GM10248 (cell line): ENCODE measurements at places on chromosomes 11 and 22.

GRCh38 chr11:31882951-31883392, 71.8 kb upstream of the PAX6 start:
- DNase-seq: no peak

DNA sequence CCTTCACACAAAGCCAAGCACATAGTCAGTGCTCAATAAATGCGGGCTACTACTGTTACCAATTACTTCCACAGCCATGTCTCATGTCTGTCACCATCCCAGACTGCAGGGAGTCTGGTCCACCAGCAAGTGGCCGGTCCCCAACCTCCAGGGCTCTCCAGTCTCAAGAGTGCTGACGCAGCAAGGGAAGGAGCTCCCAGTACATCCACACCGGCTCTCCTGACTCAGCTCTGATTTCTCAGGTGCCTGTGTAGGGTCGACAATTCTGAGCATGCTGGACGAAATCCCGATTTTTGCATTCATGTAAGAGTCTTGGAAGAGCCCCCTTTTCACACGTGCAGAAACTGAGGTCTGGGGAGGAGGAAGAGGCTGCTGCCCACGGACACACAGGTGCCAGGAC, 10.3 kb upstream of the NEFH start:
- no peak for DNase-seq

DNA sequence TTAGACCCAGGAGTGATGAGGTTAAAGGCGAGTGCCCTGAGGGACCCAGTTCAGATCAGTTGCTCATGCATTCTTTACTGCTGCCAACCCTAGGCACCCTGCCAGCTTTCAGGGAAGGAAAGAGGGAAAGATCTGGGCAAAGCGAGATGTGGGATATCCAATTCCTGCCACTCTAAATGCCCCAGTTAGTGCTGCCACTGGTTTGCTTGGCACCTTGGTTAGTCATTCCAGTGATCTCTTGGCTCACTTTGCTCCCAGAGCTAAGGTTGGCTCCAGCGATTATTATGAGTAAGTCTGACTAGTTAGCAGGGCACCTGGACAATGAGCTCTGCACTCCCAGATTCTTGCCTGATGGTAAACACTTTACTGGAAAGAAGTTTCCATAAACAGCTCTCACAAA, 85.0 kb downstream of the INSC start:
- no peak for DNase-seq

DNA sequence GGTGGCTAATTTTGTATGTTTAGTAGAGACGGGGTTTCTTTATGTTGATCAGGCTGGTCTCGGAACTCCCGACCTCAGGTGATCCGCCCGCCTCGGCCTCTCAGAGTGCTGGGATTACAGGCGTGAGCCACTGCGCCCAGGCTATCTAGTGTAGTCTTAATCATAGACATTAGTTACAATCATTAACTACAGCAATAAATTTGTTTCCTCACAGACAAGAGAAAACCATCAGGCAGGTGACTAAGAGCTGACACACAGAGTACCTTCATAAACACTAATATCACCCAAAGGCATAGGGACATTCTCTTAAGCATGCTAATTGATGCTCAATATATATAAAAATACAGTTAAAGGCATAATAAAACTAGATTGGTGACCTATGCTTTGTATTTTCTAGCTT, 19.4 kb downstream of the SDHD start:
- no peak for DNase-seq

DNA sequence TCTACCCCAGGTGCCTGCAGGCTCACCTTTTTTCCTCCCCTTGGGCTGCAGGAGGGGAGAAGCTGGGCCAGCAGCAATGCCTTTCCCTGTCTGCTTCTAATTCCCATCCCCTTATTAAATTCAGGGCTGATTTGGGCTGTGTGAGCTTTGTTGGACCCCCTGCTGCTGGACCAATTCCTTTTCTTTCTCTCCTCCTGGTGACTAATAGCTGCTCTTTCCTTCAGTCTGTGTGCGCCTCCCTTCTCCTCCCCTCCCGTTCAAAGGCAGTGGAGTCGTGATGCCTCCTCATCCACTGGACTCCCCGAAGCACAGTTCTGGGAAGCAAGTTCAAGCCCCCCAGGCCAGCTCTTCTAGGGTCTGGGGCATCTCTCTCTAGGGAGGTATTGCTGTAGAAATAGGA, 567.9 kb upstream of the CADM1 start:
- DNase-seq: no peak

- DNase-seq: no peak
Observed at GRCh38 chr11:113908098-113908497, 3.5 kb downstream of the HTR3B start.

GRCh38 chr11:4677948-4678347, 19.7 kb downstream of the OR51E2 start:
- DNase-seq: no peak

DNA sequence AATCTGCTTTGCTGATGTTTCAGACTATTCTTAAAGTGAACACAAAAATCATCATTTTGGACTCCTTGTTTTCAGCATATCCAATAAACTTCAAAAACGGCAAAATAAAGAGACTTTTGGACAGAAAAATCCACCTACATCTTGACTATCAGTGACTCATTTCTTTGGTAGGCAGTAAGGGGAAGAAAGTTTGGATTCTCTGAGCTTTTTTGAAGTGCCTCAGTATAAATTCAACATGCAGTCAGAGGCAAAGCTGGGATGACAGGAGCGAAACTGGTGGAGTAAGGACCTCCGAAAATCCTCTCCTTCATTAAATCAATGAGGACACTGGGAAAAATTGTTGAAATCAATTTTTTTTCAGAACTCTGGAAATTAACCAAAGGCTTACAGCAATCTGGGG, 29.7 kb downstream of the EFCAB6 start:
- no peak for DNase-seq

- no peak for DNase-seq
Observed at GRCh38 chr22:25853078-25853477, 111.1 kb downstream of the MYO18B start.

- DNase-seq: no peak
Observed at GRCh38 chr11:78212586-78213371, 24.1 kb downstream of the USP35 start.

DNA sequence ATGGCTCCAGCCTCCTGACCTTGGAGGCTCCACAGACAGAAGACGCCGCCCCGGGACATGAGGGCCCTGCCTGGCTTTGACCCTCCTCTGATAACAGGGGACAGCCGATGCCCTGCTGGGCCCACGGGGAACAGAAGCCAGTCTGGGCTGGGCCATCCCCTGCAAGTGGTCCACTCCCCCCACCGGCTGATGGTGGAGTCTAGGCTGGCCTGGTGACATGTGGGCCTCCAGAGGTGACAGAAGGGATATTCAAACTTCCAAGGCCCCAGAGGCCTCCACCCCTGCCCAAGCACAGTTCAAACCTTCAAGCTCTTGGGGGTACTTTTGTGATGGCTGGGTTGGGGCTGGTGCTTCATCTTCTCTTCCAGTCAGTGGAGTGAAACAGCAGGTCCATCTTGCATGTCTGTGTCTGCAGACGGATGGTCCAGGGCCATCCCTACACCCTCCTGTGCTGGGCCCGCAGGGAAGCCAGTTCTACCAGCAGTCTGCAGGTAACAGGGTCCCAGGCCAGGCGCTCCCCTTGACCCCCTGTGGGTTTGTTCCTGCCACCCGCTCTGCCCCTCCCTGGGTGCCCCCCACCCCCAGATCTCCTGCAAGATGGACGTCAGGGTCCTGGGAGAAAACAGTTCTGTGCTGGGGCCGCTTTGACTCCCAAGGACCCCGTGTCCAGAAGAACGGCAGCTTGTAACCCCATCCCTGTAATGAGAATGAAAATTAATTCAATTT, 929.9 kb downstream of the BRD1 start:
- DNase-seq: no peak

DNA sequence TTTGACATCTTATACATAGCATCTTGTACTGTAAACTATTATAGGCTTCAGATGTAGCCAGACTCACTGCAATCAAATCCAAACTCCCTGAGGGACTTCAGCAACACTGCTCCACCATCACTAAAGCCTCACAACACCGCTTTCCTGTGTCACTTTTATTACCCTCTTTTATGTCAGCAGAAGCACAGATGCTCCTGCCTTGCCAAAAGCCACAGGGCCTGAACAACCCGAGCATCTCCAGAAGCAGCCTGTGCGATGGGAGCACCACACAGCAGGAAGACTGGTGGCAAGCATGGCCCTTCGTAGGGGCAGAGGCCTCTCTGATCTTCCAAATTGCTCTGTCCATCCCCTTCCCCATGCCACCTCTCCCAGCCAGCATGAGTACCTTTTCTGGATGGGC, 22.9 kb downstream of the TMEM123 start:
- no peak for DNase-seq

GRCh38 chr11:107740271-107740670, 28.4 kb upstream of the SLN start:
- no peak for DNase-seq

GRCh38 chr11:20363500-20364340, at the start of gene HTATIP2:
Gene HTATIP2 (plus strand): TSS chr11:20363714. CDS start chr11:20364238, 524 bp downstream.
- peak; percentile 84 for DNase-seq

DNA sequence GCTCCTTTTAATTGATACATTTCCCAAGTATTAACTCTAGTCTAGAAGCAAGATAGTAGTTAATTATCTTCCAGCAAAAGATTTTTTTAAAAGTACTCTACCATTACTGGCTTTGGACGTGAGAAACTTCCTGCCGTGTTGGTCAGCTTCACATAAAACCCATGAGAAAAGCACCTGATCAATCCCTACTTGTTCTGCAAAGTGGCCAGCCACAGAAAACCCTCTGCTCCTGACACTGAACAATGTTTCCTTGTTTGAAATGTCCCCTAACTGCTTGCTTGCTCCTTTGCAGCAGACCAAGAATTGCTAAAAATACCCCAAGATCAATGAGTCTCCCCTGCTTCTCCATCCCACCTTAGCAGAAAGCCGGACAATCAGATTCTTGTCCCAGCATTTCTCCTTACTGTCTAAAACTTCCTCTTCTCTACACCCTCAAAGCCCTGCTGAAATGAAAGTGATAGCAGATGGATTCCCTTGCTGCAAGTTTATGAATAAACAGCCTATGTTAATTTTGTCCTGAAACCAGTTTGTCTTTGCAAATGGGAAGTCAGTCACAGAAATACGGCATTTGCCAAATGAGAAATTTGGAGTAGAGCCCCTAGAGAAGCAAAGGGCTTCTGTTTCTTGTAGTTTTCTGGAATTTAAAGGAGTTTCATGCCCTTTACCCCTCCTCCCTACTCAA, 207.1 kb upstream of the ARHGAP20 start:
- DNase-seq: no peak

DNA sequence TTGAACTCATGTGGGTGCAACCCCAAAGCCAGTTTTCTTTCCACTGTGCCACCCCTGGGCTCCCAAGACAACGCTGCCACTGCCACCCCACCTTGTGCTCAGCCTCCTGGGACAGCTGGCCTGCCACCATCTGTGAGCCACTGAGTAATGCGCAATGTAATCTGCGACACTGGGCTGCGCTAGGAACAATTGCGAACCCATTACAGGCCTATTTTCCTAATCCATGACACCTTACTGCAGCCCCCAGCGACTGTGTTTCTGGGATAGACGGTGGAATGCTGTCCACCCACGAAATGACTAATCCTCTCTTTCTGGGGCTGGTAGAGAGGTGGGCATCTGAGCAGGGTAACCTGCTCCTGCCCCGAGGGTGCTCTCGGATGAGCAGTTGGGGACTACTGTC, 22.2 kb downstream of the FLRT1 start:
- no peak for DNase-seq

DNA sequence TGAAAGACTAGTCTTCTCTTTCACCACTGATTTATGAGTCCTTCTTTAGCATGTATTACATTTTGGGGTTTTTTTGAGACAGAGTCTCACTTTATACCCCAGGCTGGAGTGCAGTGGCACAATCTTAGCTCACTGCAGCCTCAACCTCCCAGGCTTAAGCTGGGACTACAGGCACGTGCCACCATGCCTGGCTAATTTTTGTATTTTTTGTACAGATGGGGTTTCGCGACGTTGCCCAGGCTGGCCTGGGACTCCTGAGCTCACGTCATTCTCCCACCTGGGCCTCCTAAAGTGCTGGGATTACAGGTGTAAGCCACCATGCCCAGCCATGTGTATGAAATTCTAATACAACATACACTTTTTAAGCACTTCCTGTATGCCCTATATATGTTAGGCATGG, 26.3 kb upstream of the CXCR5 start:
- DNase-seq: no peak

DNA sequence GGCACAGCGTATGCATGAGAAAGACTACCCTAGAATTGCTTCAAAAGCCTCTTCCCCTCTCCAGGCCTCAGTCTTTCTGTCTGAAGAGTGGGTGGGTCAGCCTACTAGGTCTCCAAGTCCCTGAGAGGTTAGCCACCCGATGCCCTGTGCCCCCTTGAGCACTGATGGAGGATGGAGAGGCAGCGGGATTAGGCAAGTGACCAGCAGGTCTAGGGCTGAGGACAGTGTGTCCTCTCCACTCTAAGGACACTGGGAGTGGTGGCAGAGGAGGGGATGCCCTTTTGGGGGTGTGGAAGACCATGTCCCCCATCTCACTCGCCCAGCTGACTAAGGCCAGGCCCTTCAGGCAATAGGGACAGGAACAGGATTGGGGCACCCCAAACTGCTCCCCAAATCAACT, 72.2 kb upstream of the WNT11 start:
- no peak for DNase-seq

GRCh38 chr22:47000888-47001287, 238.4 kb downstream of the TBC1D22A start:
- DNase-seq: peak; percentile 59

DNA sequence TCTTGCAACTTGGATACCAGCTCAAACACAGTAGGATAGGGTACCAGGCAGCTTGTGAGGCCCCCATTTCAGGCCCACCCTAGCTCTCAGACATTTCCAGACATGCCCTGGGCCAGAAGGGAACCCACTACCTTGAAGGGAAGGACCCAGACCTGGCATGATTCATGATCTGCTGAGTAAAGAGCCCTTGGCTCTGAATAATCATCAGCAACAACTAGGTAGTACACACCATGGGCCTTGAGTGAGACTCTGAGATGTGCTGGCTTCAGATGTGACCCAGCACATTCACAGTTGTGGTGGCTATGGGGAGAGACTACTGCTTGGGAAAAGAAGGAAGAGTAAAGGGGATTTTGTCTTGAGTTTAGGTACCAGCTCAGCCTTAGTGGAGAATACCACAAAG, 23.6 kb downstream of the JRKL start:
- no peak for DNase-seq

- no peak for DNase-seq
Observed at GRCh38 chr11:126166413-126166812, 45.0 kb downstream of the RPUSD4 start.

GRCh38 chr22:49814856-49815255, 12.8 kb downstream of the BRD1 start:
- DNase-seq: no peak

- peak; percentile 43 for DNase-seq
Observed at GRCh38 chr22:45296628-45297297, 12.0 kb downstream of the UPK3A start.

- no peak for DNase-seq
Observed at GRCh38 chr11:104534278-104534677, 364.0 kb downstream of the CASP12 start.

DNA sequence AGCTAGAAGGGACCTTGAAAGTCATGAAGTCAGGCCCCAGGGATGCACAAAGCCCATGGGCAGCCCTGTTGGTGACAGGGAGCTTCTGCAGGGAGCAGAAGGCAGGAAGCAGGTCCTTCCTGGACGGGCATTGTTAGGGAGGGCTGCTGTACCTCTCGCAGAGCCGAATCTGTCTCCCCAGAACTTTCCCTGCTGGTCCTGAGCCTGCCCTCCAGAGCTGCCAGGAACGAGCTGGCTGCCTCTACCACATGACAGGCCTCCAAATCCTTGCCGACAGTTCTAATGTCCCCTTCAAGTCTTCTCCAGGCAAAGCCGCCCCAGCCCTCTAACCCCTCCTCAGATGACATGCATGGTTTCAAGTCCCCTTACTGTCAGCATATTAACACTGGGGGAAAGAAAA, 20.1 kb downstream of the SYT7 start:
- DNase-seq: no peak

GRCh38 chr11:91596111-91596510, 628.5 kb upstream of the FAT3 start:
- no peak for DNase-seq
